GM13976 (cell line): ENCODE measurements at places on chromosomes 3 and 15.

DNA sequence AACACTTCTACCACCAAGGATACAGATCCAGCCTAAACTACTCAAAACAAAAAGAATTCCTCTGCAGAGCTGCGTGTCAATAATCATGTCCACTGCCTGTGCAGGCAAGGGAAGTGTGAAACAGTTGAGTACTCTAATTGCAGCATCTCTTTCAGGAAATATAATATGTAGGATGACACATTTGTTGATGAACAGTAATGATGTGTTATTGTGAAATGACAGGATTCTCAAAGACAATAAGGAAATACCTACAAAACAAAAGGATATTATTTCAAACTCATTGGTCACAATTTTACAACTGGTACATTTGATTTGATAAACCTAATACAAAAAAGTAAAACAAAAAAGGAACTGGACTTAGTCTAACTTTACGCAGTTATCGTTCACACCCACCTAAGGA lies 4.4 kb downstream of the SPG11 start:
- DNase-seq, result no peak

- DNase-seq, result no peak
Measured at GRCh38 chr3:99920481-99921376, 103.1 kb downstream of the CMSS1 start.

DNA sequence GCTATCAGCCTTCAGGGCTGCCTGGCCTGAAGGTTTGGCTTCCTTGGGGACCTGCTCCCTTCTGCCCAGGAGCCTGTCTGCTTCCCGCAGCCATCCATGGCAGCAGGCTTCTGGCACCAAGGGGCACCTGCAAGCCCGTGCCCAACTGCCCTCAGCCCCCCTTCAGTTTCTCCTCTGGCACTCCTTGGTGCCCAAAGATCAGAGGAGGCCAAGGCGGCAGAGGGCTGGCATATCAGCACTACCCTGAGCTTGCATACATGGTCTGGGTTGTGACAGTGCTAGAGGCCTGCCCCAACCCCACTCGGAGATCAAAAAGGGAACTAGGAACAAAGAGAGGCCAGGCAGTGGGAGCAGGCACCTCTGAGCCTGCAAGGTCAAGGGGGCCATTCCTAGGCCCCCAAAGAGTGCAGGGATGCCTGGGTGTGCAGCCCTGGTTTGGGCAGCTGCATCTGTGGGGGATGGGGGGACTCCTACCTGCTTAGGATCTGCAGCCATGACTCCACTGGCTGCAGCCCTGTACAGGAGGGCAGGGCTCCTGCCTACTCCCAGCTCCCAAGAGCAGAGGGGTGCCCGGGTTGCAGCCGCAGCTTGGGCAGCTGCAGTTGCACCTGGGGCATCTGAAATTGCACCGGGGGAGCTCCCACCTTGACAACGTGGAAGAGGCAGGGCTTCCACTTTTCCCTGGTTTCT lies 76.2 kb upstream of the TP63 start:
- DNase-seq, result no peak

DNA sequence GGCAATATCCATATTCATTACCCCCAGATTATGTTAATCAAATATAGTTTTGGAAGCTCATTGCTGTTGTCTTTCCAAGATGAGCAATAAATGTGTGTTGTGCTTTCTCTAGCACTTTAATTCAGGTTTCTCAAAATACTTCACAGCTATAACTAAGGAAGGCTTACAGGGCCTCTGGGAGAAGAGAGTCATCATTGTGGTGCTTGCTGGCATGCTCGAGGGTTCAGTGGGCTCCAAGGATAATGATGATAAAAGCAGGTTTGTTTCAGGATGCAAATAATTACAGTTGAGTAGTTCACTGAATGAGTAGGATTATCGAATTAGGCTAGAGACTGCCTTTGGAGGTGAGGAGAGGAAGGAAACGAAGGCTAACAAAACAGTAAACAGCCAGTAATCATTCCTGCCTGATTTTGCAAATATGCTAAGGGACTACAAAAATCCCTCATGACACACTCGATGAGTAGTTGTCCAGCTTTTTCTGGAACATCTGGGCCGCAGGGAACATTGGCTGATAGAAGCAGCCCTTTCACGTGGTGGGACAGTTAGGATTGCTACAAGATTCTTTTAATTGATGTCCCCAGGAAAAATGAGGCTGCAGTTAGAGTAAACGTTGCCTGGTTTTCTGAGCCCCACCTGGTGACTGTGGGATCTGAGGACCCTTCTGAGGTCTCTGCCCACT lies 54.1 kb downstream of the SLC7A14 start:
- DNase-seq, result no peak

DNA sequence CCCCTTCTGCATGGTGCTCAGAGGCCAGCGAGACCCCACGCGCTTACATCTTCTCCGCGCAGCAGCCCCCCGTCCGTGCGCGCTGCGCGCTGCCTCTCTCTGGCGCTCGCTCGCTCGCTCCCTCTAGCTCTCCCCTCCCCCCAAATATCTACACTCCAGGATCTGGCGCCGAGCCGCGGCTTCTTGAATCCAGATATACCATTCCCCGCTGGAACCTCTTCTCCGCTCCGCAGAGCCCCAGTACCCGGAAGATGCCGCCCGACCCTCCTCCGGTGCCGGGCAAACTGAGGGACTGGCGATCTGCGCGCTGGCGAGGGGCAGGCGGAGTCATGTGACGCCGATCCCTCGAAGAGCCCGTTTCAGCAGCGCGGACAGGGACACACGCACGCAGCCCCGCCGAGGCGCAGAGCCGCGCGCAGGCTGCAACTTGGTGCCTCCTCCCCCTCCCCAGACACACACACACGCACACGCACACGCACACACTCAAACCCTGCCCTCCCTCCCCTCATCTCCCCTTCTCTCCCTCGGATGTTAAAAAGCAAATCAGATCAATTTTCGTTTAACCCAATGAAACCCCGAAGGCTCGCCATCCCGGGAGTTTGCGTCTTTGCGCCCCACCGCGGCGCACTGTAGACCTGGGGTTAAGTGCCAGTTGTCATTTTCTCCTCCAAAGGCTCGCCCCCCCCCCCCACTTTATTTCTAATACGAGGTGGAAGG lies at the start of gene RASGRF1:
Gene RASGRF1, minus strand, starts transcription at position 294 of the 717 bp plus-strand sequence. Its CDS starts 282 bp downstream, at position 12.
- no peak for DNase-seq

DNA sequence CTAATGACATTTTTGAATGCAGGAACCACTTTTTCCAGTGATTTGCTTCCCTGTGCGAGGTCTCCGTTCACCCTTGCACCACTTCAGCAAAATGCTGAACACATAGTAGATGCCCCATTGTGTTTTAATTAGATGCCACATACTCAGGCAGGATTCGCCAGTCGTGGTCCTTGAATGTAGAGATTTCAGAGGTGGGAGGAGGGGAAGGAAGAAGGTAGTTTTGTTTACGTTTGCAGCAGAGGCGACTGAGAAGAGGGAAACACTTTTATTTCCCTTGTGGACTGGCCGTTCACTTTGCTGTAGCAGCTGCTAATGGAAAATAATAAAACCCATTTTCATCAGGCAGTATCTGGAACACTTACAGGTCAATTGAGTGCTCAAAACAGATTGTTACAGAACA lies 262.8 kb upstream of the TBL1XR1 start:
- DNase-seq, result no peak

- DNase-seq, result no peak
Measured at GRCh38 chr3:178289544-178290160, 246.6 kb upstream of the KCNMB2 start.

DNA sequence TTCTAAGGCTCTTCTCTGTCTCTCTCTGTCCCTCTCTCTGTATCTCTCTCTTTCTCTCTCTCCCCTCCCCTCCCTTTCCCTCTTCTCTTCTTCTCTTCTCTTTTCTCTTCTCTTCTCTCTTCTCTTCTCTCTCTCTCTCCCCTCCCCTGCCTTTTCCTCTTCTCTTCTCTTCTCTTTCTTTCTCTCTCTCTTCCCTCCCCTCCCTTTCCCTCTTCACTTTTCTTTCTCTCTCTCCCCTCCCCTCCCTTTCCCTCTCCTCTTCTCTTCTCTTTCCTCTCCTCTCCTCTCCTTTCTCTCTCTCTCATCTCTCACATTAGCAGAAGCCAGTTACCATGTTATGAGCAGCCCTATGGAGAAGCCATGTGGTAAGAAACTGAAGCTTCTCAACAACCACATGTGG lies 25.0 kb upstream of the SLC25A36 start:
- no peak for DNase-seq

GRCh38 chr3:74173090-74173489 lies 441.4 kb downstream of the CNTN3 start:
- DNase-seq, result no peak

DNA sequence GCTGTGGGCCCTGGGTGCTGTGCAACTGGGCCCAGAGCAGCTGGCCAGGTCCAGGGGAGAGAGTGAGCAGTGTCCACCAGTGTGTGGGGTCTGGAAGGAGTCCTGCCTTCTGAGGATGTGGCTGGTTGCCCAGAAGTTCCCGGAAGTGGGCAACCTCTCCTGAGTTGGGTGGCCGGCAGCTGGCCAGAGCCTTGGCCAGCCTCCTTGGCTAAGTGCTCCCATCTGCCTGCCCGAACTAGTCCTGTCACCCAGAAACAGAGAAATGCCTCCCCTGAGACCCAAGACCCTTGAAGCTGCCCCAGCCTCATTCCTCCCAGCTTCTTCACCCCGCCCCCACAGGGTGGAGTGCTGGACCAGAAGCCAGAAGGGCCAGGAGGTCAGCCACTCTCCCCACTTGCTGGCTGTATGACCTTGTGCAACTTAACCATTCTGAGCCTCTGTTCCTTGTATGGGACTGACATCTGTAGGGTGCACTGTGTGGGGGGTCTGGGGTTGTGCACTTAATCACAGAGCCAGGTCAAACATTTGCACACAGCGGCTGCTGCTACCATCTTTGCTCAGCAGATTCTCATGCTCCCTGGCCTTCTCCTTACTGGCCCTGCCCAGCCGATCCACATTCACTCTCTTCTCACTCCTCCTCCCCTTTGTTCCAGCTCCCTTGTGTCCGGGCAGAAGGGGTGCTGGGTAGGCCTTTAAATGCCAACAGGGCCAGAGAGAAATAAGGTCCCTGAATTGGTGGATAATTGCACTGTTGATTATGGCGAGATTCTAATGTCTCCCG lies 7.5 kb upstream of the ALAS1 start:
- DNase-seq, result no peak

GRCh38 chr15:93029836-93030429 lies 59.1 kb downstream of the RGMA start:
- peak; percentile 33 for DNase-seq

DNA sequence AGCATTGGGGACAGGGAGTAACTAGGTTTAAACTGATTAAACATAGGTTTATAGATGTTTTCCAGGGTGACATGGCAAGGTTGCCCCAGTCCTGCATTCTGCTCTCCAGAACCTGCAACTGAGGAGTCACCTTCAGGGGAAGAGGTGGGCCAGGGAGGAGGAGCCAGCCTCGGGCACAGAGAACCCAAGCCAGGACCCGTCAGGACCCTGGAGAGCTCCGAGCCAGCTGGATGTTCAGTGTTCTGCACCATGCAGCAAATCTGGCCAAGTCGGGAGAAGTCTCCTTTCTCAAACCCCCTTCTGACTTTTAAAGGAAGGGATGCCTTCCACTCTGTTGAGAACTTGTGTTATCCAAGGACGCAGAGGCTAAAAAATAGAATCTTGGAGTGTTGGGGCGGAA lies 62.1 kb upstream of the SLC6A11 start:
- DNase-seq, result peak; percentile 58

GRCh38 chr15:77180757-77181156 lies 109.8 kb upstream of the TSPAN3 start:
- DNase-seq, result no peak

DNA sequence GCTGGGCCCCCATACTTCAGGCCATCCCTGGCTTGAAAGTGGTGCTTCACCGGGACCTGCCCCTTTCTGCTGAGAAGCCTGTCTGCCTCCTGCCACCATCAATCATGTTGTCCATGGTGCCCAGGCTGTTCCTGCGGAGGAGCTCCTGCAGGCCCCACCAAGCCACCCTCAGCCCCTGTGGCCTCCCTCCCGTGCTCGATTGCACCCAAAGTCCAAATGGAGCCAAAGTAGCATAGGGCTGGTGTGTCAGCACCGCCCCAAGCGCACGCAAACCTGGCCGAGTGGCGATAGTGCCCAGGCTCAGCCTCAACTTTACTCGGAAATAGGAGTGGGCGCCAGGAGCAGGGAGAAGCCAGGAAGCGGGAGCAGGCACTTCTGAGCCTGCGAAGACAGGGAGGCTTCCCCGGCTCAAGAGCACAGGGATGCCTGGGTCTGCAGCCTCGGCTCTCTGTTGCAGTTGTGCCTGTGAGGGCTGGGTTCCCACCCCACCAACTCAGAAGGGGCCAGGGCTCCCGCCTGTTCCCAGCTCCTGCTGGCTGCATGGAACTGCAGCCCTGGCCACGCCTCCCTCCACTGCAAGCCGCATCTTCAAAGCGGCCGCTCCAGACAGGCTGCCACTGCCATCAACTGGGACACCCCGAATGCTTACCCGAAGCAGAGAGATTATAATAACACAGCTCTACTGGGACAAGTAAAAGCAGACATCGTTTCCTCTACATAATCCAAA lies 203.0 kb downstream of the ARRDC4 start:
- DNase-seq, result no peak

DNA sequence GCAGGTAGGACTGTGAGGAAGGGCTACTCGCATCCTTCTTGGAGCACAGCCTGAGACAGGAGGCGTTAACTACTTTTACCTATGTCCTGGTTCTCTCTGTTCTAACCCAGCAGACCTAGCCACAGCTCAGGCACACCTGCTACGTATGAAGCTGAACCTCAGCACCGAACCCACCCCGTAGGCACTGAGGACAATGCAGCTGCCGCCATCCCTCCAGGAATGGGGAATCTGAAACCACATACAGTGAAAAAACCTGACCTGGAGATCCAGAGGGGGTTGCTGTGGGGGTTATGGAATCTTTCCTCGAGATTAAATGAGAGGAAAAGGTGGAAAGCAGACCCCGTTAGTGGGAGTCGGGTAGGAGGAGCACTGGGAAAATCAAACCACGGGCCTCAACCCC lies 14.4 kb downstream of the MST1R start:
- no peak for DNase-seq

DNA sequence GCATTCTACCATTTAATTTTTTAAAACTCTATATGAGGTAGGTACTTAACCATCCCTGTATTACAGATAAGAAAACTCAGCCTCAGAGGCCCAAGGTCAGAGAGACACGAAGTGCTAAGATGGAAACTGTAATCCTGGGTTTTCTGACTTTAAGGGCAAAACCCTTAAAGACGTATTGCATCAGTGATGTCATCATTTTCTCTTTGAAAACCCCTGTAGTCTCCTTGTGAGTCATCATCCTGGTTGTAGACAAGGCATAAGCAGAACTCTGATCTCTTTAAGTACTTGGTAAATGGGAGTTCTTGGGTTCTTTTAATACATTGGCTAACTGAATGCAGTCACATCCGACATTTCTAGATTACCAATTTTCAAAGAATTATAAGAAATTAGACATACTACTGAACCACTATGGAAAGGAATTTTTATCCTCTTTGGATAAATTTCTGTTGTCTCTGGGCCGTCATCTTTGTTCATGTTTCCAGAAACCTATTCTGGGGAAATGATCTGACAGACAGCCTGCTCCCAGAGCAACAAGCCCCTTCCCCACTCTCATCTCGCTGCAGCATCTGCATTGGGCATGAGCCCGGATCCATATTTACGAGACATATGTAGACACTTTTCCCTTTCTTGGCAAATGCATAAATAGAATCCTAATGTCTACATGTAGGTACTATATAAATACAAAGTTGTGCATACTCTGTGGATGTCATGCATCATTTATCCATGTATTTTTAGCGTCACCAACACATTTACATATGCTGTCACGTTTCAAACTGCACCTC lies 48.7 kb upstream of the MDFIC2 start:
- peak; percentile 5 for DNase-seq
